Cardiac muscle cell (in vitro differentiated cells and primary cell): ENCODE measurements at places on chromosomes 3 and 15. TPM values are rescaled to one million over a fixed set of nuclear protein-coding genes. Genes with fewer than 3 reads are reported as not detected.

Gene CYP19A1
- polyA plus RNA-seq, result 2.6 TPM in 1 of 2 replicates, not detected in the other

Gene TMIE
- 0.53 and 0.91 TPM in 2 replicates for polyA plus RNA-seq

Gene GOLGA6L9
- polyA plus RNA-seq, result 7.3 and 12.0 TPM in 2 replicates

- peak; percentile 59 for DNase-seq
Observed at GRCh38 chr3:194572143-194572789, 61.0 kb downstream of the TMEM44 start.

- no peak for DNase-seq
Observed at GRCh38 chr3:135362889-135363288, 567.8 kb downstream of the EPHB1 start.
